Muscle of back (tissue), 13 donors: ENCODE measurements at places on chromosomes 3 and 15. TPM values are rescaled to one million over a fixed set of nuclear protein-coding genes. Genes with fewer than 3 reads are reported as not detected.
A peak's percentile ranks its signal among the peaks of the same experiment; 100 is the strongest.

- no peak for DNase-seq
Measured at GRCh38 chr3:119858957-119859356, 77.1 kb downstream of the NR1I2 start.

- peak; percentile 83 for DNase-seq
Measured at GRCh38 chr15:95603802-95604201, 726.7 kb upstream of the NR2F2 start.

DNA sequence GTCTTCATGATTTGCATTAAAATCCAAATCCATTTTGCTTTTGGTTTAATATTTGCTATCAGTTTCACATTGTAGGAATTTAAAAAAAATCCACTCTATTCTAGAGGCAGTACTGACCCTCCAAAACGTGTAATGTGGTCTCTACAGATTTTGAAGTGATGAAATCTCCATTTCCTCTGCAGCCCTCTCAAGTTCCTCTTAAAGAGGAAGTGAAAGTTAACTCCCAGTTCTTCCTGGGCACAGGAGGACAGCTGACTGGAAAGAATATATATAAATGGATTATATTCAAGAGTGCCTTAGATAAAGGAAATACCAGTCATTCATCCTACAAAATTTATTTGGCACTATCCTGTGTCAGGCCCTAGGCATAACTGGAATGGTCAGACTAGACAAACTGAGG is 83.5 kb upstream of the PLCL2 start:
- no peak for DNase-seq

- no peak for DNase-seq
Measured at GRCh38 chr3:16861432-16861831, 23.3 kb upstream of the PLCL2 start.

The MEX3B gene
- 15.4 TPM for polyA plus RNA-seq

The DAPK2 gene
- polyA plus RNA-seq = 3.6 TPM
